ENCODE measurements at places on chromosomes 7 and 10.

GRCh38 chr7:80134115-80134535 is 506 bp upstream of the GNAI1 start:
- no peak for DNase-seq

- DNase-seq: no peak
Observed at GRCh38 chr7:54780490-54780889, 21.5 kb upstream of the SEC61G start.

DNA sequence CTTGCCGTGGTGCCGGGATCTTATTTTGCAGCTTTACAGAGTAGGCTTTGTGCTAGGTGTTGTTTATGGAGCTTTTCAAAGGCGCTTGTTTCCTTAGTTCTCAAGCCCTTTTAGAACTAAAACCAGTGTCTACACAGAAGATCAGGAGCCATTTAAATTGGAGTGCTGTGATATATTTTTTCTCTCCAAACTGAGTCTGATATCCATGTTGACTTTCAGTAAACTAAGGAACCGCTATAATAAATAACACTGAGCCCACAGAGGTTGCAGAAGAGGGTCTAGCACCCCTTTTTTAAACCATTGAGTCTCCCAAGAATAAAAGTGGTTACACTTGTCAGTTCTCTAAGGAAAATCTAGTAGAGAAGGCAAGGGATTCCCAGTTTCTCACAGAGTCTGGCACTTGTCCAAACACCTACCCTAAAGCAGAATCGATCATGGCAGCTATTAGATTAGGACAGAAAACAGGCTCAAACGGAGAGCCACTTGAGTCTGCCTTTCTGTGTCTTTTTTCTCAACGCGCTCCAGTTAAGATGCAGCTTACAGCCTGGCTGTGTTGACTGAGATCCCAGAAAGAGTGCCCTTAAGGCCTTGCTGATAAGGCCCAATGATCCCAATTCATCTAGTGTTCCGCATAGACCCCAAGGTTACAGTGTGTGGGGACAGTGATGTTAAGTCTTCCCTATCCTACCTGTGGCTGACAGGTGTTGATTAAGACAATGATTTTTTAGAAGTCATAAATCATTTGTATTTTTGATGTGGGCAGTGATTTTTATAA is 804 bp downstream of the TMEM106B start:
- peak; percentile 10 for DNase-seq

GRCh38 chr7:50190776-50191175 is 97.7 kb upstream of the ZPBP start:
- DNase-seq: no peak

GRCh38 chr10:93300981-93301380 is 181.2 kb downstream of the MYOF start:
- no peak for DNase-seq

GRCh38 chr10:114486938-114487814 is 82.9 kb upstream of the AFAP1L2 start:
- DNase-seq: peak; percentile 21

GRCh38 chr10:4331150-4331549 is 494.9 kb upstream of the AKR1E2 start:
- DNase-seq: no peak

DNA sequence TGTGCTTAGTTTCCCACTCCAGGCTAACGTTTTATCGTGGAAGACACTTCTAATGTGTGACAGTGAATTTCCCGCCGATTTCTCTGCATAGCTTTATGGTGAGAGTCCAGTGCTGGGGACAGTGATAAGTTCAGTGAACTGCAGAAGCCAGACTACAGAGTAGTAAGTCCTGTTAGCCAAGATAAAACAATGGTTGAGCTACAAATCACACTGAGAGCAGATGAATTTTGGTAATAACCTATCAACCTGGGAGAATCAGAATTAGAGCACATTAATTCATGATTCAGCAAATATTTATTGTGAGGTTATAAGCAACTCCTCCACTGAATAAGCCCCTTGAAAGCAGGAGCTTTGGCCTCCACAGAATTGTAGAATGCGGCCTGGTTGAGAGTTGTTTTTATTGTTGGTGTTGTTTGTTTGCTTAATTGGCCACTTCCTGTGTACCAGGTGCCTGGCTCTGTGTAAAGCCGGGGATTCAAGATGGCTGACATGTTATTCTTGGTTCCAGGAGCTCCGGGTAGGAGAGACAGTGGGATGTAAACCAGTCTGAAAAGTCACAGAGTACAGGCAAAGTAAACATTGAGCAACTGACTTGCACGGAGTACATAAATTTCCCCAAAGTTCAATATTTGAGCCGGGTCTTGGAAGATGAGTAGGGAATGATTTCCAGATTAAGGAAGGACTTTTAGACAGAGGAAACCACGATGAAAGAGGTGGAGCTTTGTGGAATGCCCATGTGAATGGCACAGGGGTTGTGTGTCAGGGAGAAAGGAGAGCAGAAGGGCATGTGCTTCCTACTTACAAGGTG is 112.7 kb downstream of the SNX10 start:
- no peak for DNase-seq

DNA sequence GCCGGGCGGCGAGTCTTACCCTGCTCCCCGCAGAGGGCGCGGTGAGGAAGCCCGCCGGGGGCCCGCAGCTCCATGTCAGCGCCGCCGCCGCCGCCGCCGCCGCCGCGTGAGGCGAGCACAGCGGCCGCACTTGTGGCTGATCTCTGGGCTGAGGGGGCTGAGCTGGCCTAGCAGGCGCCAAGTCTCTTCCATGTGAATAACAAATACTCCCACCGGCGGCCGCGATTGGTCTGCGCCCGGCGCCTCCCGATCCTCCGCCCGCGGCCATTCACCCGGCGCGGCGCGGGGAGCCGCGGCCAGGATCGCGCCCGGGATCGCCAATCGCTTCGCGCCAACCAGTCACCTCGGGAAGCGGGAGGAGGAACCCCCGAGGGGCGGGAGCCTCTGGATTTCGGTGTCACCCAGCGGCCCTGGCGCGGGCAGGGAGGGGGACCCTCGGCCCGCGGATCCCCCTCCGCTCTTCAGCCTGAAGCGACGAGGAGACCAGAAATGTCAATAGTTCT is at the start of gene GRM8:
Gene GRM8, minus strand, starts transcription at position 164 of the 503 bp plus-strand sequence.
- peak; percentile 42 for DNase-seq

DNA sequence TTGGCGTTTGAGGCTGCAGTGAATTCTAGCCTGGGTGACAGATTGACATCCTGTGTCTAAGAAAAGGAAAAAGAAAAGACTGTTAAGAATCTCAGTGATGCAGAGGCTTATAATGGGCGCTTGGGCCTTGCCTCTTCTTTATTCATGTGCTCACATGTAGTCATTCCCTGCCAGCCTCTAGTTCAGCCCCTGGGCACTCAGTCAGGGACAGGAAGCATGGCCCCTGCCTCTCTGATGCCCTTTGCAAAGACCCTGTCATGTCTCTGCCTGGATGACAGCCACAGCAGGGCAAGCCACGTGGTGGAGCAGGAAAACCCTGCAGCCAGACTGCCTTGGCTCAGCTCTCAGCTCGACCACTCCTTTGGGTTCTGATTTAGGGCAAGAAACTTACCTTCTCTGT is 368.9 kb downstream of the RPS24 start:
- DNase-seq: no peak

DNA sequence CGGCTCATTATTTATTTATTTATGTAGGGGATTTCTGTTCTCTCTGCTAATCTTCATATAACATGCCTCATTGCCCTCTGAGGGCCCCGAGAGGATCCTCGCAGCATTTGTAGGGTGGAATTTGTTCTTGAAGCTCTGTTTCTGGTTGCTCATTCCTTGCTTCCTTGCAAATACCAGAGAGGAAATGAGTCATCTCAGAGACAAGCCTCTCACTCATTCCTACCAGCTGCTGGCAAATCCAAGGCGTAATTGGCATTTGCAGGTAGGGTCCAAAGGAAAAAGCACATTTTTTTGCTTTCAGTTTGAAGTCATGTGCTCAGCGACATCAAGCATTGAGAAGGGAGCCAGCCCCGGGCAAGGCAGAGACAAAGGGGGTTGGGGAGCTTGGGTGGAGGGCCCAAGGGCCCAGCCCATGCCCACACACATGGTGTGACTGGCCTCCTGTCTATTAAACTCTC is 501.6 kb downstream of the GALNT17 start:
- DNase-seq: no peak

- no peak for DNase-seq
Observed at GRCh38 chr7:47576866-47577306, 5.0 kb downstream of the TNS3 start.

DNA sequence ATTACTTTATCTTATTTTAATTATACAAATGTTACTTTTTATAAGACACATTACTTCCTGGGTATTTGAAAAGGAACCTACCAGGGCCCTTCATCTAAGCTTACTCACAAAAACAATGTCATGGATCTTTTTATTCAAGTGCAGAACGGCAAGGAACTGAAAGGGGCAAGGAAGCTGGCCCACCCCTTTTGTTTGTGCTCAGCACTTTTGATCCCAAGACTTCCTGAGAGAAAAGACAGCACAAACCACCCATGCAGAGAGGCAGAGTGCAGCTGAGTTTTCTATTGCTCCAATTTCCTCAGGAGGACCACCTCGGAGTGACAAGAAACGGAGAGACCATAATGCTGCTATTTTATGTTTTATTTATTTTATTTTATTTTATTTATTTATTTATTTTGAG is 232.0 kb upstream of the NRP1 start:
- no peak for DNase-seq

GRCh38 chr7:80060218-80060806 is 74.3 kb upstream of the GNAI1 start:
- DNase-seq: peak; percentile 58

- peak; percentile 68 for DNase-seq
Observed at GRCh38 chr10:3330663-3331062, 158.1 kb upstream of the PITRM1 start.

- DNase-seq: no peak
Observed at GRCh38 chr7:27750316-27750715, 10.4 kb downstream of the TAX1BP1 start.

GRCh38 chr10:71868192-71868697 is 17.2 kb upstream of the PSAP start:
- peak; percentile 78 for DNase-seq

- DNase-seq: peak; percentile 26
Observed at GRCh38 chr10:16545116-16545736, 23.5 kb upstream of the C1QL3 start.

- DNase-seq: no peak
Observed at GRCh38 chr7:25842201-25842733, 309.7 kb upstream of the NFE2L3 start.

DNA sequence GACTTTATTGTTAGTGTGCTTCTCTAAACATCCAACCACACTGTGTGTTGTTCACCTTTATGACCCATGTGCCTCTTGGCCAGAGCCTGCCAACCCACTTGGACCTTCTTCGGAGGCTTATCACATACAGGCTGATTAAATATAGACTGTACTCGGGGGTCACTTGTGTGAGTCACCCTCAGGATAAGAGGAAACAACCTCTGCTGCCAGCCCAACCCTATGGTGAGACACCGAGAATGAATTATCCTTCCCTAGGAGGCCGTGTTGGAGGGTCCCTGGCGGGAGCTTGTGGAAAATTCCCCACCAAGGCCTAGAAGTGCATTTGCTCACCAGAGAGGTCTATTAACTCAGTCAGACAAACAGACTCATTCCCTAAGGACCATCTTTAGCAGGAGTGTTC is 63.0 kb downstream of the FAS start:
- no peak for DNase-seq

GRCh38 chr10:17453373-17454091 is 863 bp downstream of the ST8SIA6 start:
- DNase-seq: peak; percentile 61

DNA sequence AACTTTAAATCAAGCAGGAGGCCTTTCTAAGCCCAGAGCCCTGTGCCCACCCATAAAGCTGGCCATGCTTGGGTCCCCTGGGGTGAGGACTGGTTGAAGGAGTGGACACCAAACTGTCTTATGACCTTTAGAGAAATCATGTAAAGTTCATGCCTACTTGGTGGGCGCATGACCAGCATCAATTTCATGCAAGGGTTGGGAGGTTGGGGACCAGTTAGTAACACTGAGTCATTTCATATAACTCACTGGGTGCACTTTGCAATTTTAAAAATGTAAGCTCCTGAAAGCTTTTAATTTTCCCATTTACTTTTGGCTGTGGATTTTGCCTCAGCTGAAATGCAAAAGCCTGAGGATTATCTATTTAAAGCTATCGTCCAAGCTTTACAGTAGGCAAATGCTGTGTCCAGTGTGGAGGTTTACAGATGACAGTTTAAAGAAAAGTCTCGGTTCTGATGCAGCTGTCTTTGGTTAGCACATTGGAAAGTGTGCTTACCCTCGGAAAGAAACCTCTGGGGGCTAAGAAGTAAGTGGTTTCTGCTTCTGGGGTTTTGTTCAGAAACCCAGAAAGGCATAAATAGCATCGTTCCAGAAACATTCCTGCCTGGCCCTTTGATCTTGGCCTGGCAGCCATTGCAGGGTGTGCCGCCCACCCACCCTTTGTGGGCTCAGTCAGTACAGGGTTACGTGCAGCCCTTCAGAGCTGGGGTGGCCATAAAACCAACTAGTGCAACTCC is 48.8 kb upstream of the CHST15 start:
- no peak for DNase-seq

DNA sequence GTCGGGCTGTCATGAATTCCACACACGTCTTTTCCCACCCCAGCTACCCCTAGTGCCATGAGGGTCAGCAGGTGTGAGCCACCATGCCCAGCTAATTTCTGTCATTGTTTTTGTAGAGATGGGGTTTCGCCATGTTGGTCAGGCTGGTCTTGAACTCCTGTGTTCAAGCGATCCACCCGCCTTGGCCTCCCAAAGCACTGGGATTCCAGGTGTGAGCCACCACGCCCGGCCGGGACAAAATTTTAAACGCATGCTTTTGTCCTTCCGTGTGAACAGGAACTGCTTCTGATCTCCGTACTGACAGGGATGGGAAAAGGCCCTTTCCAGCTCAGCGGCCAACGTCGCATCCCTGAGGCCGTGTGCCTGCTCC is 15.6 kb upstream of the ZFAND2A start:
- no peak for DNase-seq

- no peak for DNase-seq
Observed at GRCh38 chr7:155868955-155869783, 56.9 kb upstream of the SHH start.

DNA sequence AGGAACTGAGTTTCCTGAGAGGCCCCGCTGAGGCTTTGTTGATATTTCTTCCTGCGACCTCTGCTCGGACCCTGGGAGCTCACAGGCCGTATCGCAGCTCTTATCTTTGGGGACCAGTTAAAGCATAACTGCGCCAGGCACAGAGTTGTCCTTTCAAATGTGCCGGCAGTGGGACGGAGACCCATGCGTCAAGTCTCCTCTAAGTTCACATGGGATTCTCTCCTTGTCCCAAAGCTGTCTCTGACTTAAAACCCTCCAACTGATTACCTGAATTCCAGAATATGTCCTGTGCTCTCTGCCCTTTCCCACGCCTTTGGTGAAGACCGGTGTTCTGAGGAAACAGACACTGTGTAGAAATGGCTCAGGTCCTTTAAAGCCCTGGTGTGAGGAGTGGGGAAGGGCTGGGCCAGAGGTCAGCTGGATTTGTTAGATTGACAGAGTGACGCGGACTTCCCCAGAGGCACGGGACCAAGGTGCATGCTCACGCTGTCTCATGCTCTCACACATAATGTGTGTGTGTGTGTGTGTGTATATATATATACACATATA is 169.8 kb downstream of the EGFR start:
- no peak for DNase-seq
